T-cell (primary cell): ENCODE measurements at places on chromosomes 7 and 10.

- DNase-seq = no peak
Measured at GRCh38 chr10:119470920-119471702, 71.4 kb downstream of the RGS10 start.

DNA sequence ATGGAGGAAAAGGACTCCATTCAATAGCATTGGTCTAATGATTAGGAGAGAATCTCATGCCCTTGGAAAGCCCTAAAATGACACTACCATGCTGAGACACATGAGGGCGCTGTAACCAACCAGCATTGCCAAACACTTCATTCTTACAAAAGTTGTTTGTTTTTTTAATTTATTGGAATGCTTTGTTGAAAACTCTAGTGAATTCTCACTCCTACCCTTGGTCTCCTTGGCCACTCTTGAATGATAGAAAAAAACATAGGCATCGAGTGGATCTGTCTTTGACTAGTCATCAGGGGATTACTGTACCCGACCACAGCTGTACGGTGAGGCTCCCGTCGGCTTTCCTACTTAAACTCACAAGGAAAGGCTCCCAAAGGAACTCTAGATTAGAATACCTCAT, 29.3 kb upstream of the ADD3 start:
- DNase-seq = peak; percentile 64

DNA sequence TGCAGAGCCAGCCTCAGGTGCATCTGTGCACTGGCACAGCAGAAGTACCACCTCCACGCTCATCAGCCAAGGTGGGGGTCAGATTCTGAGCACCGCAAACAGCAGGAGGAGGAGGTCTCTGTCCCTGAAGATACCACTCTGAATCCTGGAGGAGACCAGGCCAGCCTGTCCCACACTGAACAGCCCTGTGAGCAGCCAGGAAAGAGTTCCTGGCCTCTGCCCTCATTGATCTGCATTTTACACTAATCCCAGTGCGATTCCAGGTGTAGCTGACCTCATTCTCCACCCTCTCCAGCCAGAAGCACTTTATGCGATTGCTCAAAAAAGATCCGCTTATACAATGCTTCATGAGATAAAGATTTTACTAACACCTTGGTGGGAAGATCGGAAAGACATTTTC, 99.1 kb upstream of the CACUL1 start:
- DNase-seq = no peak

DNA sequence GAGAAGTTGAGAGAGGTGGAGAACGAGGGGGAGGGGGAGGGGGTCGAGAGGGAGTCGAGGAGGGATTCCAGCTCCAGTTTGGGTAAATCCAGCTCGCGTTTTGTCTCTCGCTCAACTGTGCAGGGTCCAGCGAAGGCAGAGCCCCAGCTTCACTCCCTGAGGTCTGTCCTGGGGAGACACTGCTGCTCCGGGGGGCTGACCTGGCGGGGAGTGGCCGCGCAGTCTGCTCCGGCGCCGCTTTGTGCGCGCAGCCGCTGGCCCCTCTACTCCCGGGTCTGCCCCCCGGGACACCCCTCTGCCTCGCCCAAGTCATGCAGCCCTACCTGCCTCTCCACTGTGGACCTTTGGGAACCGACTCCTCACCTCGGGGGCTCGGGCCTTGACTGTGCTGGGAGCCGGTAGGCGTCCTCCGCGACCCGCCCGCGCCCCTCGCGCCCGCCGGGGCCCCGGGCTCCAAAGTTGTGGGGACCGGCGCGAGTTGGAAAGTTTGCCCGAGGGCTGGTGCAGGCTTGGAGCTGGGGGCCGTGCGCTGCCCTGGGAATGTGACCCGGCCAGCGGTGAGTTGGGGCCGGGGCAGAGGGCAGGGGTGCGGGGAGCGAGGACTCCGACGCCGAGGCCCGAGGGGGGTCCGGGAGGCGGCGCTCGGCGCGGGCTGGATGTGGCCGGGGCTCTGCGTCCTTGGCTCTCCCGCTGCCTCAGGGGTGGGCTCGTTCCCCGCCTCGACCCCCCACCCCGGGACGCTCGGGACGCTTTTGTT, at the start of gene TET1:
TET1 (plus strand) TSS at position 152 of the 757 bp plus-strand sequence. CDS start 12,002 bp downstream, outside the sequence.
- no peak for DNase-seq

DNA sequence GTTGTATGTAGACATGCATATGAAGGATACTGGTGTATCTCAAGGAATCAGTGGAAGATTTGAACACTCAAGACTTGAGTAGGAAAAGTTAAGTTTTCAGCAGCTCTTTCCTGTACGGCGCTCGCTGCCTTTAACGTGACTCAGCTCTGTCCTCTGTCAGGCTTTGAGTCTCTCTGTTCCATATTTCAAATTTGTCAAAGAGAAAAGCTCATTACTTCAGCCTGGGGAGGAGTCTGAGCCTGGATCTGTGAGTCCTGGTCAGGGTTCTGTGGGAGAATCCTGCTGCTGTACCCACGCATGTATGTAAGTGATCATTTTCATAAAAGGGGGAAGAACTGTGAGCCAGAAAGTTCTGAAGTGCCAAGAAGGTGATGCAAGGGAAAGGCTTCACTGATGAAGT, 13.8 kb upstream of the MPP7 start:
- DNase-seq = no peak

- DNase-seq = no peak
Measured at GRCh38 chr10:88853155-88853881, 1.7 kb upstream of the ANKRD22 start.

GRCh38 chr7:128217967-128218652, 23.0 kb upstream of the LEP start:
- DNase-seq = no peak

DNA sequence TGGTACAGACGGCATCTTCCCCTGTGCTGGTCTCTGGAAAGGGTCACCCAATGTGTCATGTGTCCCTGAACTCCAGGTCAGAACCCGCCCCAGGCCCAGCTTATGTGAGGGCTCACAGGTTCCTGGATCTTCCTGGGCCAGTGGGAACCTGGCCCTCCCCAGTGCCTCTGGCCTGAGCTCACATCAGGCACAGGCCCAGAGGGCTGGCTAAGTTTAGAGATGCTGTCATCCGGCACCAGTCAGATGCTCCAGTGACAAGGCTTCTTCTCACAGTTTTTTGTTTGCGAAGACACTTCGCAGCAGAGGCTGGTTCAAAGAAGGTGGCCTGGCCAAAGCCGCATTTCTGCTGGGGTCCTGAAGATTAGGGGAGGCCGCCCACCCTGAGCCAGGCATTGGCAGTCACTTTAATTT, 11.8 kb downstream of the CAMK2B start:
- DNase-seq = no peak

DNA sequence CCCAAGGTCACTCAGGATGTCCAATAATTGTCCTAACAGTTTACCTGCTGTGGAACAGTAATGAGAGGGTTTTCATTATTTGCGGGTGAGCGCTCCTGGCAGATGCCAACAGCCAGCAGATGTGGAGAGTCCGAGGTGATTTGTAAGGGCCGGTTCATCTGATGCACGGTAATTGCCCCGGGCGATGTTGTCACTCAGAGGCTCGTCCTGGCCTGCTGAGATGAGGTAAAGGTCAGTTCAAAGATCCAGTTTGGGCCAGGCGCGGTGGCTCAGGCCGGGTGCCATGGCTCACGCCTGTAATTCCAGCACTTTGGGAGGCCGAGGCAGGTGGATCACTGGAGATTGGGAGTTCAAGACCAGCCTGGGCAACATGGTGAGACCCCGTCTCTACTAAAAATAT, 16.9 kb downstream of the LHPP start:
- DNase-seq = no peak

DNA sequence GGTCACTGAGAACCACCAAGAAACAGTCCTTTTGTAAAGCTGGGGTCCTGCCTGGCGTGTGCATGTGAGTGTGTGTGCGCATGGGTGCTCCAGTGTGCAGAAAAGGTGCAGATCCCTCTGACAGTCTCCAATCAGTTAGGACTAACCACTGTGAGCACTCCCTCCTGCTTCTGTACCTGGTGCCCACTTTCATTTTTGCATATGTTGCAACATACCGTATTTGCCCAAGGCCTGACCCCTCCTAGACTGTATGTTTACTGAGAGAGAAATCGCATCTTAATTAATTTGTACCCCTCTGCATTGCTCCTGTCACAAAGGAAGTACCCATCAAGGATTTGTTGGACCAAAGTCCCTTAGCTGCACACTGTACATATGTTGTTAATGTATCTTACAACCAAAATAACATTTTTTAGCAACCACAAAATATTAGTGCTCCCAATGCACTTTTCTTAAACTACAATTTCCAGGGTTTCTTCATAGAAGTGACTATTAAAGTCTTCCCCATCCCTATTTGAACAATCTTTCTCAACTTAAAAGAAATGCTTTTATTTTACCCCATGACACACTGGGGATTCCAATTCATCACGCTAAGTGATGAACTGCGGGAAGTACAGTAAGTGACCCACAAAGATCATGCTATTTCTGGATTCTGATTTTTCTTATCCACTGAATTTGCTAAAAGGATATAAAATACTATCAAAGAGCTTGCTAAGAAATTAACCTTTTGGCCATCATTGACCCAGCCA, 16.6 kb downstream of the PAXIP1 start:
- no peak for DNase-seq

GRCh38 chr10:955820-956217, 24.3 kb upstream of the LARP4B start:
- DNase-seq = no peak

DNA sequence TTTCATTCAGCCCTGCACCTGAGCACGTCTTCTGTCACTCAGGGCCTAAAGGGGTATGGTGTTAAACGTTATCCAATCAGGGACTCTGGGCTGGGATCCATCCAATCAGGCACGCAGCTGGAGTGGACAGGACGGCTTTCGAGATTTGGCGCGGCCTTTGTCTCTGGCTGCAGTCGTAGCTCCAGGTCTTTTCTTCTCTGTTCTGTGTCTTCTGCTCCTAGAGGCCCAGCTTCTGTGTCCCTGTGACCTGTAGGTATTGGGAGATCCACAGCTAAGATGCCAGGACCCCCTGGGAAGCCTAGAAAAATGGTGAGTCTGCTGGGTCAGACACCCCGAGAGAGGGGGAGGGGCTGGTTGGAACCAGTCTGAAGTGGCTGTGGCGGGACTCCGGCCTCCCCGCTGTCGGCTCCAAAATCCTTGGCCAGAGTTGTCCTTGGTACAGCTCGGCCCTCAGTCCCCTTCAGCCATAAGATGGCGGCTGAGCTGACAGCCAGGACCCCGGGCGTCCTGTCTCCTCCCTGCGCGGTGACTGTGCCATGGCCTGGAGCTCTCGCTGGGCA, 11.7 kb upstream of the ZNF680 start:
- no peak for DNase-seq

DNA sequence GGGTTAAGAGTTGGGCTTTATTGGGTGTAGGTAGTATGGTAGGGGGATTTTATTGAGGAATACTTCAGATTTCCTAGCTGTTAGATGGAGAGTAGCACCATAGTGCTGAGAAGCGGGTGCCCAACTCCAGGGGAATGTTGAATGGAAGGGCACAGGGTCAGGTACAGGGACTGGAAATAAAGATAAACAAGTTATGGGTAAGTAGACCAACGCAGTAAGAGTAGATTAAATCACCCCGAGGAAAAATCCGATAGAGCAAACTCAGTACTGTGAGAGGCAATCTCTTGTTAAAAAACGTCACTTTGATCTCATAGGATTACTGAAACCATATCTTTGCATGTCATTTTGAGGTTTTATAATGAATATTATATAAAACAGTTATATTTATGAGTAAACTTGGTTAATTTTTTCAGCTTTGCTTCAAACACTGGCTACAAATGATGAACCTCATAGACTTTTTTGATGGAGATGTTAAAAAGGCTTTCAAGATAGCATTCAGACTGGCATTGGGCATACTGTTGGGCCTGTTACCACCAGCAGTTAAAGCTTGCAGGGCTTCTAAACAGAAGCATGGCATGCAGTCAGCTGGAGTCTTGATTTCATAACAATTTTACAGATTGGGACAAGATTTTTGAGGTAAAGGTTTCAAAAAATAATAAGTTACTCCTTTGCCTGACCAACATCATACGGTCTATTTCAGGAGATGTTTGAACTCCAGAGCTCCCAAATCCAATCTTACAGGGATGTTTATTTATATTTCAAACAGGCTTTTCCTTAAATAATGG, 7.1 kb downstream of the AHR start:
- DNase-seq = no peak

DNA sequence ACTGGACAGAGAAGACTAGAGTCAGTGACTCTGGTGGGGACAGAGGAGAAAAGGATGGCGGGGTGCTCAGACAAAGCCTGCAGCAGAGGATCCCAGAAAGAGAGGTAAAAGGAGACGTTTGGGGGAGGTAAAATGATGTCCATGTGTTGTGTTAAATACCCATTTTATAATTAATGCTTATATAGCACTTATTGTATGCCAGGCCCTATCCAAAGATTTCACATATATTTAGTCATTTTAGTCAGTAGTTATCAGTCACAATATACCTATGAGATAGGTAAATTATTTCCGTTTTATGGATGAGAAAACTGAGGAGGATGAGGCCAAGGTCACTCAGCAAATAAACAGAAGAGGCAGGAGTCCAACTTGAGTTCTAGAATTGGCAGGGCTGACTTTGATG, 144.6 kb upstream of the SEMA3E start:
- no peak for DNase-seq

- DNase-seq = no peak
Measured at GRCh38 chr7:75033064-75033463, 40.5 kb downstream of the RCC1L start.

- no peak for DNase-seq
Measured at GRCh38 chr7:157000741-157001653, 9.5 kb downstream of the MNX1 start.

- peak; percentile 49 for DNase-seq
Measured at GRCh38 chr10:124697837-124698544, 46.2 kb downstream of the FAM53B start.

DNA sequence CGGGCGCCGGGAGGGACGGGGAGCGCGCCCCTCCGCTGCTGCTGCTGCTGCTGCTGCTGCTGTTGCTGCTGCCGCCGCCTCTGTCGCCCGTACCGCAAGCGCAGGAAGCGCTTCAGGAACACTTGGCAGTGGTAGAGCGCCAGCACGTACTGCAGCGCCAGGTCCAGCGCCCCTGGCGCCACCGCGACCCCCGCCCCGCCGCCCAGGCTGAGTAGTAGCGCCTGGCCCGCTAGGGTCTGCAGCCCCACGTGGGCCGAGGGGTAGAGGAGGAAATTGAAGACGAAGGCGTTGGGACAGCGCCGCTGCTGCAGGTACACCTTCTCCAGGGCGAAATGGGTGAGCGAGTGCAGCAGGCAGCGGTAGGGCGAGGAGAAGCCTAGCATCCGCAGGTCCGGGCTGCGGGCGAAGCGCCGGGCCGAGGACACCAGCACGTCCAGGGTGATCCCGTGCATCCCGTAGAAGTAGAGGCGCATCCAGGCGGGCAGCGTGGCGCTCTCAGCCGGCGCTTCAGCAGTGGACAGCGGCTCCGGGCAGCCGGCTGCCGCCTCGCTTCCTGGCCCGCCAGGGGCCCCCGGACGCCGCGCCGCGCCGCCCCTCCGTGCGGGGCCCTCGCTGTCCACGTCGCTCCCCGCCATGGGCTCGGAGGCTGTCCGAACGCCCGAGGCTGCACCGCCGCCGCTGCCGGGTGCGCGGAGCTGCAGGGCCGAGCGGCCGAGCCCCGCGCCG, at the start of gene TMEM229A:
TMEM229A (minus strand) TSS at position 699 of the 726 bp plus-strand sequence; CDS start at position 635, 64 bp downstream.
- DNase-seq = no peak

- no peak for DNase-seq
Measured at GRCh38 chr7:158445421-158446175, 142.0 kb downstream of the PTPRN2 start.

- no peak for DNase-seq
Measured at GRCh38 chr10:70544431-70545340, 57.9 kb downstream of the PRF1 start.
